NCI-H1930 (cell line): ENCODE measurements at places on chromosomes 1 and 21.

DNA sequence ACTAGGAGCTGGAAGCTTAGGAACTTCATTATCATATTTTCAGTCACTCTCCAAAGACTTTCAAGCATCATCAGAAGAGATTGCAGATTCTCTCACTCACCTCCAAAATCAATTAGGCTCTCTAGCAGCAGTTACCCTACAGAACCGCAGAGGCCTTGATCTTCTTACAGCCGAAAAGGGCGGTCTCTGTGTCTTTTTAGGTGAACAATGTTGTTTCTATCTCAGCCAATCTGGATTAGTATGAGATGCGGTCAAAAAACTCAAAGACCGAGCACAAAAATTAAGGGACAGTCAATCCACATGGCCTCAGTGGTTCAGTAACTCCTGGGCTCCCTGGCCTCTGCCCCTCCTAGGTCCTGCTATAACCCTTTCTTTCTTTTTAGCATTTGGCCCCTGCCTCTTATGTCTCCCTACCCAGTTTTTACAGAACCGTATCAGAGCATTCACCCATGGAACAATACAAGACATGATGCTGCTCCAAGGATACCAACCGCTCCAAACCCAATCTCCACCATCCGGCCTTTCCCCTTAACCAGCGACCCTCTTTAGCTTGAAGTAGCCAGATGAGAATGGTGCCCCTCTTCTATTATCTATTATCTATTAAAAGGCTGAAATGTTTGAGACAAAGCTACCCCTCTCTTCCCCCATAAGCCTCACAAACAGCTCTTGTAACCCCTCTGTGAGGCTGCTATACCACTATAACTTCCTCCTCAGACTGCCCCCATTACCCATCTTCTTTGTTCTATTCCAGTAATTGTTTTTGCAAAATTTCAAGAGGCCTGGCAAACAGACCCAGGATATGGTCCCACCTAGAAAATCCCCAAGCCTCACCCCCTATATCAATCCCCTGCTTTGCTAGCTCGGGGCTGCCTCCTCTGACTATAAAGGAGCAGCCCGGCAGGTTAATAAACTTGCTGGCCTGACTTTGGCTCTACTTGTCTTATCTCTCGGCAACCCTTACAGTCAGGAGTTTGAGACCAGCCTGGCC is 18.7 kb upstream of the CA6 start:
- no peak for DNase-seq

DNA sequence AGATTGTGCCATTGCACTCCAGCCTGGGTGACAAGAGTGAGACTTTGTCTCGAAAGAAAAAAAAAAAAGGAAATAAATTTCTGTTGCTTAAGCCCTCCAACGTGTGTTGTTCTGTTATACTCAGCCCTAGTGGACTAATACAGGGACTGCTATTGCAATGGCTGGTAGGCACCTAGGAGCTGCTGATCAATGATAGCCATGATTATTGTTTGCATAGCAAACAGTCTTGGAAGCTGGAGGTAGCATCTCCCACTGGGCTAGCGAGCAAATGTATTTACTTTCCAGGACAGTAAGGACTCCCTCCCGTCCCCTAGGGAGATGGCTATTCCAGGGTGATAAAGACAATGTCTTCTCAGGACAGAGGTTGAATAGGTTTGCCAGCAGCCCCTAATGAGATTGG is 13.5 kb upstream of the TNFRSF8 start:
- DNase-seq: peak; percentile 10

DNA sequence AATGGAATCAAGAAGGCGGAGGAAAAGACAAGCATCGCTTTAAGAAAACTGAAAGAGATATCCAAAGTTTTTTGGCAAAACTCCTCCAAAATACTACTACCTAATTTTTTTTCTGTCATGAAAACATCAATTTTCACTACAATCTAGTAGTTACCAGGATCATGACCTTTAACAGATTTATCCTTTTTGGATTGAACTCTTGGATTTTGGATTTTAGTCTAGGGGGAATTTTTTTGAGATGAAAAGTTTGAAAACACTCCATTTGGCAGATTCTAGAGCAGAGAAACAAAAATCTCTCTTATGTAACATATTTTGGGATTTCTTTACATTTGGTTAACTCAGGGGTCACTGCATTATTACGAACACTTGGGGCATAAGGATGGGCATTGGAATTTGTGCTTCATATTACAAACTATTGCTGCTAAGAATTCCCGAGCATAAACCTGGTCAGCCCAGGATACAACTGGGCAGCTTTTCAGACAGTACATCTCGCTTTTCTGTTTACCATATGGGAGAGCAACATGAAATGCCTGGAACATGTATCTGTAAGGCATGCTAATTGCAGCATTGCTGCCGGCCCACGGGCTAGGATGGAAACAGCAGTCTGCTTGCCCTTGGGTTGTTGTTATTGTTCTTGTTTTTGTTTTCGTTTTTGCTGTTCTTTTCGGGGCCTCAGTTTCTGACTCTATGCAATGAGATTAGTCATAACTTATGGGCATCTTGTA is 264.3 kb downstream of the RHOU start:
- no peak for DNase-seq

- DNase-seq: no peak
These were observed 73.4 kb downstream of the ZP4 start for GRCh38 chr1:237817277-237817676.

- DNase-seq: no peak
These were observed 481.7 kb upstream of the USP24 start for GRCh38 chr1:55696891-55697290.
